ENCODE measurements at places on chromosomes 2 and 18. TPM values are rescaled to one million over a fixed set of nuclear protein-coding genes. Genes with fewer than 3 reads are reported as not detected.

RAB31 gene
- total RNA-seq, result 10.1 TPM

FRZB gene
- total RNA-seq, result 2.5 TPM

DNA sequence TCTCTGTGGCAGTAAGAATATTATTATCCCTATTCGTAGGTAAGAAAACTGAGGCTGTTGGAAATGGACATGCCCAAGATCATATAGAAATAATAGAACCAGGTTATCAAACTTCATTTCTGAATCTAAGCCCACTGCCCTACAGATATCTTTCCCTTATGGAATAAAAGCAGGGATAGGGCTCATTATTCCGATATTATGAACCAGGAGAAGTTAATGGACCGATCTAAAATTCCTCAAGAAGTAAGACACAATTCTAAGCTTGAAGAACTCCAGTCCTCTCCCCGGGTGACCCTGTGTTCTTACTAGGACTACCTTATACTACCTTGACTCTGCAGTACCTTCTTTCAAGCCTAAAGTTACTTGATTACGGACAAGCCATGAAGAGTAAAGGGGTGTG is 8.4 kb upstream of the MYCN start:
- DNase-seq, result no peak

DNA sequence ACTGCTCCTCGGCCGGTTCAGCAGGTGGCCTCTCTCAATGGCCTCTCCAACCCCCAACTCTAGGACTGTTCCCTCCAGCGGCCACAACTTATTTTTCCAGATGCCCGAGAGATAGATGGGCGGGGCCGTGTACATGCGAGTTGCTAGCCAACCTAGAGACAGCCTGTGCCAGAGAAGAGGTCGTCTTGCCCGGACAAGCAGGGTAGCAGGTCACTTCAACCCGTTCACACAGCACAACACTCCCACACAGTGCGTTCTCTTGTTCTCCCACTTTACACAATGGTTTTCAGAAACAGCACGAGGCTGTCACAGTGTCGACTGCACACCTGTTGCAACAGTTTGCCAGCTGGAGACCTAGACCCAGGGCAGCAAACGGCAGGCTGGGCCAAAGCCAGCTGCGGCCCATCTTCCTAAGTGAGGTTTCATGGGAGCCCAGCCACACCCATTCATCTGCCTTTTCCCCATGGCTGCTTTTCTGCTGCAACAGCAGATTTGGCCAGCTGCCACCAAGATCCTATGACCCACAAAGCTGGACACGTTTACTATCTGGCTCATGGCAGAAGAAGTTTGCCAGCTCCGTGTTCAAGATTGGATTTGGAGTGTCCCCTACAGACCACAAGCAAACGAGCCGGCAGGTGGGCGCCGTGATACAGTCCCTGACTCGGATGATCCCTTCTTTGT is 7.3 kb upstream of the PRLH start:
- DNase-seq, result no peak

GRCh38 chr2:54801352-54801751 is 77.9 kb downstream of the EML6 start:
- no peak for DNase-seq

SRD5A2 gene
- 0.28 TPM for total RNA-seq

- peak; percentile 53 for DNase-seq
Measured at GRCh38 chr2:112181571-112182290, 43.5 kb downstream of the FBLN7 start.

DNA sequence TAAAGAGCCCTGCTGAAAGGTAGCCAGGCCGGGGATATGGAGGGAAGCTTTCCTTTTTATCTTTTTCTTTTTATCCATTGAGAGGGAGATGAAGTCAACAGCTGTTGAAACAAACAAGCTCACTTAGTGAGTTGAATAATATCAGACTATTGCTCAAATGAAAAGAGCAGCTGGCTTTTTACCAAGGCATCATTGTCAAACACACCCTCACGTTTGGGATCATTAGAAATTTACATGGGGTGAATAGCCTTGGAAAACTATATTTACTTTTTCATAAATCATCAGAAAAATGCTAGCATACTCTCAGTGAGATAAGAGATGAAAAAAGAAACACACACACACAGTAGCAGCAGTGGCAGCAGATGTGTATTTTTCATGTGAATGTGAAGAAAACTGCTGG is 71.5 kb upstream of the HNMT start:
- no peak for DNase-seq

DNA sequence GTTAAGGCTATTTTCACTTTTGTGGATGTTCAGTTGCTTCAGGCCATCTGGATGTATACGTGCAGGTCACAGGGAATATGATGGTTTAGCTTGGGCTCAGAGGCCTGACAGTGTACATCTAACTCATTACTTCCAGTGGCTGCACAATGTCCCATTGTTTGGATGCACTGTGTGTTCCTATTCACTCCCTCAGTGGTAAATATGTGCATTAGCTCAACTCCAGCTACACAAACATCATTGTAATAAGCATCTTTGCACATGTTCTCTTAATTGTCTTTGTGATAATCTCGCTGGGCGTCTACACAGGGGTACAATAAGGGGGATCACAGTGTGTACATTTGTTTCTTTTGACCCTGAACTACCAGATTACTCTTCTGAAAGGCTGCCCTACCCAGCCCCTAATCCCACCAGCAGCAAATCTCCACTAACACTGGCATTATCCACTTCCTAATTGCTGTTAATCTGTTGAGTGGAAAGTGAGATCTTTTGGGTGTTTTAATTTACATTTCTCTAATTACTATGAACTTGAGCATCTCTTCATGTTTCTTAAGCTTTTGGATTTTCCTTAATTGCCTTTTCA is 56.1 kb upstream of the POLE4 start:
- no peak for DNase-seq

GALNT3 gene
- total RNA-seq, result 2.6 TPM

- DNase-seq, result peak; percentile 13
Measured at GRCh38 chr18:41613003-41613609, 341.9 kb upstream of the PIK3C3 start.

DNA sequence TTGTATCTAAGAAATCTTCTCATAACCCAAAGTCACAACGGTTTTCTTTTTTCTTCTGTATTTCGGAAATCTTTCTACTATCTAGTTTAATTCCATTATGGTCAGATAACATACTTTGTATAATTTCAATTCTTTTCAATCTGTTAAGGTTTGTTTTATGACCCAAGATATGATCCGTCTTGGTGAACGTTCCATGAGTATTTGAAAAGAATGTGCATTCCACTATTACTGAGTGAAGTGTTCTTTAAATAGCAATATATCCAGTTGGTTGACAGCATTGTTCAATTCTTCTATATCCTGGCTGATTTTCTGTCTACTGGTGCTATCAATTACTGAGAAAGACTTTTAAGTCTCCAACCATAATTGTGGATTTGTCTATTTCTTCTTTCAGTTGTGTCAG is 414.5 kb downstream of the TNS1 start:
- DNase-seq, result no peak

GRCh38 chr2:9231291-9232165 is 24.9 kb downstream of the ASAP2 start:
- DNase-seq, result no peak

GRCh38 chr2:151374436-151374835 is 17.0 kb downstream of the TNFAIP6 start:
- no peak for DNase-seq

- no peak for DNase-seq
Measured at GRCh38 chr2:176125772-176126054, 3.2 kb downstream of the HOXD9 start.

- no peak for DNase-seq
Measured at GRCh38 chr18:63259567-63260379, 59.8 kb downstream of the BCL2 start.

DNA sequence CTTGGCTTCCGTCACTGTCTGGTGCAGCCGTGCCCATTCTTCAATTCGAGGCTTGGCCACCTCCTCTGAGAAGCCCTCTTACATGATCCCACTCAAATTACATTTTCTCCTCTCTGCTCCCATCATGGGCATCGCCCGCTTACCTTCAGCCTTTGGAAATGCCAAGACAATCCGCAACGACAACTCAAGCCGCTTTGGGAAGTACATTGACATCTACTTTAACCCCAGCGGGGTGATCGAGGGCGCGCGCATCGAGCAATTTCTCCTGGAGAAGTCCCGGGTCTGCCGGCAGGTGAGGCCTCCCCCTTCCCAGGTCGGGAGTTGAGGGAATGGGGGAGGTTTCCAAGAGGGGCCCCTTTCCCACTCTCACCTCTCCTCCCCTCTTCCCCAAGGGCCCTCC is 38.3 kb downstream of the MYO7B start:
- no peak for DNase-seq

GRCh38 chr2:234368861-234369261 is 128.0 kb downstream of the ARL4C start:
- no peak for DNase-seq

- DNase-seq, result no peak
Measured at GRCh38 chr2:120424274-120424796, 78.4 kb downstream of the INHBB start.

INPP5D gene
- total RNA-seq, result 26.6 TPM

IL36RN gene
- 0.09 TPM for total RNA-seq

AQP12A gene
- not detected for total RNA-seq

SLC16A14 gene
- 3.5 TPM for total RNA-seq

All from thymus (tissue), 14 donors.